Activated CD4-positive, alpha-beta T cell treated with anti-CD3 and anti-CD28 coated beads, Interleukin-2, amount 50 U/mL, for 24 hours (primary cell): ENCODE measurements at places on chromosomes 1 and 21.

- no peak for DNase-seq
Observed at GRCh38 chr1:43978551-43979260, at the start of gene B4GALT2. Gene B4GALT2 (plus strand): TSS chr1:43979210. CDS start chr1:43981161, 1,951 bp downstream.

GRCh38 chr1:17831597-17831996, 76.5 kb downstream of the ACTL8 start:
- DNase-seq: no peak

GRCh38 chr1:194081444-194081843, 895.0 kb upstream of the B3GALT2 start:
- DNase-seq: no peak

- DNase-seq: no peak
Observed at GRCh38 chr1:17742583-17742982, 12.6 kb upstream of the ACTL8 start.

- DNase-seq: no peak
Observed at GRCh38 chr1:35554266-35555211, 2.7 kb downstream of the KIAA0319L start.

GRCh38 chr1:220962031-220962751, 82.9 kb downstream of the HLX start:
- no peak for DNase-seq

- no peak for DNase-seq
Observed at GRCh38 chr1:191049781-191050180, 572.1 kb upstream of the BRINP3 start.

- DNase-seq: no peak
Observed at GRCh38 chr1:18489417-18490143, 8.8 kb downstream of the KLHDC7A start.

- no peak for DNase-seq
Observed at GRCh38 chr1:204495078-204495753, 611 bp upstream of the PIK3C2B start.

DNA sequence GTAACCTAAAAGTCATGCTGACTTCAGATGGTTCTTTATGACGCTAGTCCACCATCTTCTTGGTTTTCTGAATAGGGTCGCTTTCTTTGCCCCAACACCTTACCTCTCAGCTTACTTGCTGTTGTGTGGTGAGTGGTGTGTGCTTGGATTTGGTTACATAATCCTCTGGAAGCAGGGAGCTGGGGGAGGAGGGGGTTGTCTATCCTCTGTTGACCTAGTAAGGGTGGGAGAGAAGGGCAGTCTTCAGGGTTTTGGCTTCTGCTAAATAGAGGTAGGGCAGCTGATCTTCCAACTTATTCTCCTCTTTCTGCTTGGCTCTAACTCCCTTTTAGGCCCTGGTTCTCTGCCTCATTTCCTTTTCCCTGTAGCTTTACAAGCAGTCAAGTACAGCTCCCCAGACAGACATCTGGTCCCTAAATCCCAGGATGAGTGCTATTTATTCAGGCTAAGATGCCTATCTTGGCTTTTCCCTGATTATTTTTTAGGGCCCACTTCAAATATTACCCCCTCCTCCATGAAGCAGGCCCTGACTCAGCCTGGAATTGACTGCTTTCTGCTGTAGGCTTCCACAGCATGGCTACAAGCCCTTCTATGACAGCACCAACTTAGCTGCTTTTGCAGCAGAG, 6.4 kb upstream of the REN start:
- DNase-seq: no peak

DNA sequence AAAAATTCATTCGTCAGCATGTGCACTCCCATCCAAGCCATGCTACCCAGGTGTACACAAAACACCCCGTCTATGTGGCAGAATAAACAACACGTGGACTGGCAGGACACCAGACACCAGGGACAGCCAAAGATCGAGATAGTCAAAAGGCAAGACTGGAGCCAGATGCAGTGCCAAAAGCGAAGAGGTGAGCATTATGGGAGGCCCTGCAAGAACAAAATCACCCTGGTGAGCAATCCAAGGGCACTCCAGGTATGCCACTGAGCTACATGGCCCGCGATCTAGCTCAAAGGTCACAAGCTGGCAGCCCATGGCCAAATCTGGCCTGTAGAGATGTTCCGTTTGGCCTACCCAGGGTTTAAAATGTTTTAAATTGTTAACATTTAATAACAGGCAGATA, 33.7 kb downstream of the PLPP3 start:
- DNase-seq: no peak

DNA sequence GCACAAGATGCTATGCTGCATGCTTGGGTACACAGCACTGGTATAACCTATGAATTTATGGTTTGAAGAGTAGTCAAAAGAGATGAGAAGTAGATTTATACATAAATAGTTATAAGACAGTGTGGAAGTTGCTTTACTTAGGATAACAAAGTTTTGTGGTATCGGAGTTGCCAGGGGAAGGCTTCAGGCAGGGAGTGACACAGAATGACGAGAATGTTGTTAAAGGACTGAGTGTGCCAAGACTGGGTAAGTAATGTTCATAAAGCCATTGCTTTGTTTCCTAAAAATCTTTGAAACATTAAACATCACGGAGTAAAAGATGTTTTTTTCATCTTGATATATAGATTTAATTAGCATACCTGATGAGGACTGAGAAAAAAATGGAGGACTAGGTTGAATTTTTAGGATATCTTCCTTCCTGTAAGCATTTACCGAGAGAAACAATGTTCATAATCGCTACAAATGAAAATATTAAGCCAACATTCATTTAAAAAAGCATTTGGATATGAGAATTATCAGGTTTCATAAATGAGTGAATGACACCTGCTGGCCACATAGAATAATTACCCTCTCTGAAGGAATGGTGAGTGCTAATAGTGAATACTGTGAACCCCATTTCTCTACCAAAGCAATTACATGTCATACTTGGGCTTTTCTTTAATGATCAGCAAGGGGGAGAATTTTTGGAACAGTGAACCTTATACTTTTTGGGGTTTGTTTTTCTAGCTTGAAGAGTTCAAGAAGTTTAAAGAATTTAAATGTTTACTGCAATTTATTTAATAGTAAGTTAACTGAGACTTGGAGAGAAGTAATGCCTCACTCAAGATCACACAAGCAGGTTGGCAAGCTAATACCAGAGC, 28.4 kb downstream of the EXTL2 start:
- DNase-seq: no peak

GRCh38 chr1:159993911-159994310, 37.9 kb downstream of the PIGM start:
- no peak for DNase-seq

- DNase-seq: no peak
Observed at GRCh38 chr1:64480999-64481772, 11.3 kb downstream of the CACHD1 start.

- no peak for DNase-seq
Observed at GRCh38 chr21:41634211-41634694, 126.3 kb upstream of the TMPRSS2 start.

DNA sequence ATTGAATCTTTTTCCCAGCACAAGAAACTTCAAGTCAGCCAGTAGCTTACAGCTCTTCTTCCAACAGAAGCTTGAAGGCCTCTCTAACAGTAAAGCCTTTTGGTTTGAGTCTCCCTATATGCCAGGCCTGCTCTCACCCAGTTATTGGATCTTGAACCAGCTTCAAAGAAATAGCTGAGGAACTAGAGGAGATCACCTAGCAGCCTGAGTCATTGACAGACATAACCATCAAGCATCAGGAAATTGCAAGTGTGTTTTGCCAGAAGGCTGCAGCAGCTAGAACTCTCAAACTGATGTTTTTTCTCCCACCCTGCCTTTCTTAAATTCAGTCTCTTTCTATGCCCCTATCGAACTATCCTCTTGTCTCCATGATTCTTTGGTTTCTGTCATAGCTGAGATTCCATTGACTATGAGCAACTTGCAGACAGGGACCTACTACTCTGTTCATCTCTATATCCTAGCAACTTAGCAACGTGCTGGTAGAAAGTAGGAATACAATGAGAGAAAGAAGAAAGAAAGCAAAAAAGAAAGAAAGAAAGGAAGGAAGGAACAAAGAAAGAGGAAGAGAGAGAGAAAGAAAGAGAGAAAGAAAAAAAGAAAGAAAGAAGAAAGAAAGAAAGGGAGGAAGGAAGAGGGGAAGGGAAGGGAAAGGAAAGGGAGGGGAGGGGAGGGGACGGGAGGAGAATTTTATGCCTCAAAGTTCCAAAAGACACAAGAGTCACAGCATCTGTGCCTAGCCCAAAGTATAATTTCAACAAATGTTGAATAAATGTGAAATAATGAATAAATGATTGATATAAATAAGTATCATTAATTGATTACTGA, 60.0 kb upstream of the FGGY start:
- DNase-seq: no peak

DNA sequence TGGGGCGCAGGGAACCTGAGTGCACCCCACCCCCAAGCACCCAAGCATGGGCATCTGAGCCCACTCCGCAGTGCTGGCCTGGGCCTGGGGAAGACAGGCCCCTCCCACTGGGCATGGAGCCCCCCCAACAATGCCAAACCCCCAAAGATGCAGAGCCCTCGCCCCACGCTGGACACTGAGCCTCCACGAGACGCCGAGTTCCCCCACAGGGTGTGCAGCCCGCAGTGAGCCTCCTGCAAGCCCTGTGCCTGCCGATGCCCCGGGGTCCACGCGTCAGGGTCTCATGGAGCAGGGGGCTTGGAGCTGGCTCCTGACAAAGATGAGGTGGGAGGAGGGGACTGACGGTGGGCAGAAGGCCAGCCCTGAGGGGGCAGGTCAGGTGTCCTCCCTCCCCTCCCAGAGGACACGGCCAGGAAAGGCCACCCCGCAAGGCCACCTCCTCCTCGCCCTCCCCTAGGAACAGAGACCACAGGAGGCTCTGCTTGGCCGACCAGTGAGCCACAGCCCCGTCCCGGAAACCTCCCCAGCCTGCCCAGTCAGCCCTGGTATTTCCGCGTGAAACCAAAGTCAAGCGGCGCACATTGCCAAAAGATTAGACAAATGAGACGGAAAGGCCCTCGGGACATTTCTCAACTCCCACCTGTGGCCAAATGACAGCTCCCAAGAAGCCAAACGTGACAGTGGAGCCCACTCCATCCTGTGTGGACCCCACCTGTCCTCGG, 33.4 kb downstream of the MEGF6 start:
- no peak for DNase-seq

DNA sequence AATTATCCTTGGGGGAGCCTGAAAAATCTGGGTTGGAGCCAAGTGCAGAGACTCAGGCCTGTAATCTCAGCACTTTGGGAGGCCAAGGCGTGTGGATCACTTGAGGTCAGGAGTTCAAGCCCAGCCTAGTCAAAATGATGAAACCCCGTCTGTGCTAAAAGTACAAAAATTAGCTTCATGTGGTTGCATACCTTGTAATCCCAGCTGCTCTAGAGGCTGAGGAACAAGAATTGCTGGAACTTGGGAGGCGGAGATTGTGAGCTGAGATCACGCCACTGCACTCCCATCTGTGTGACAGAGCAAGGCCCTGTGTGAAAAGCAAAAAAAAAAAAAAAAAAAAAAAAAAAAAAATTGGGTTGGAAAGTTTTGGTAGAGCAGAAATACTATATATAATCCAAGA, 1563.6 kb upstream of the PRMT6 start:
- no peak for DNase-seq

DNA sequence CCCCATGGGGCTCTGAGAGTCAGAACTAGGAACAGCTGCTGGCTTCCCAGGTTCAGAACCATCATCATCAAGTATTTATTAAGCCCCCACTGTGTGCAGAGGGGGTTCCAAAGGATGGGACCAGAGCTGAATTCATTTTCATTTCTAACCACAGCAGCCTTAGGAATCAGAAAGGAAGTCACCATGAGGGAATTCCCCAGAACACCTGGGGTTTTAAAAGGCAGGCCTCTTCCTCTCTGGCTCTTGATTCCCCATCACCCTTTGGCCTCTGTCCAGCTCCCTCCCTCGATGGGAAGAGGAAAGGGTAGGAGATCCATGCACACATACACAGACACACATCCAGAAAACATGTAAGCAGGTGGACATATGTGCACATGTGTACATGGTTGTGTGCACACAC, 1.3 kb upstream of the KCNN3 start:
- no peak for DNase-seq

DNA sequence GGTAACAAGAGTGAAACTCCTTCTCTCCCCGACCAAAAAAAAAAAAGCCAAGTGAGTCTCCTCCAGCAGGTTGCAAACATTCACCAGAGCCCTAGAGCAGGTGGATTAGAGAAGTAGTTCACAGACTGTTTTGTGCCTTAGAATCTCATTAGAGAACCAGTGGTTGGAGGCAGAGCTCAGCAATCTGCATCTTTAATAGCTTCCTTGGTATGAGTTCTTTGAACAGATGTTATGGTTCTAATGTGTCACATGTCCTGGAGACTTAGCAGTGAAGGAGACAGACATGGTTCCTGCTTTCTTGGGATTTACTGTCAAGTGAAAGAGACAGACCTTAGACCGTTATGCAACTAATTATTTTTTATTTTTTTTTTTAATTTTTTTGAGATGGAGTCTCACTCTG, 26.8 kb downstream of the SESN2 start:
- no peak for DNase-seq

DNA sequence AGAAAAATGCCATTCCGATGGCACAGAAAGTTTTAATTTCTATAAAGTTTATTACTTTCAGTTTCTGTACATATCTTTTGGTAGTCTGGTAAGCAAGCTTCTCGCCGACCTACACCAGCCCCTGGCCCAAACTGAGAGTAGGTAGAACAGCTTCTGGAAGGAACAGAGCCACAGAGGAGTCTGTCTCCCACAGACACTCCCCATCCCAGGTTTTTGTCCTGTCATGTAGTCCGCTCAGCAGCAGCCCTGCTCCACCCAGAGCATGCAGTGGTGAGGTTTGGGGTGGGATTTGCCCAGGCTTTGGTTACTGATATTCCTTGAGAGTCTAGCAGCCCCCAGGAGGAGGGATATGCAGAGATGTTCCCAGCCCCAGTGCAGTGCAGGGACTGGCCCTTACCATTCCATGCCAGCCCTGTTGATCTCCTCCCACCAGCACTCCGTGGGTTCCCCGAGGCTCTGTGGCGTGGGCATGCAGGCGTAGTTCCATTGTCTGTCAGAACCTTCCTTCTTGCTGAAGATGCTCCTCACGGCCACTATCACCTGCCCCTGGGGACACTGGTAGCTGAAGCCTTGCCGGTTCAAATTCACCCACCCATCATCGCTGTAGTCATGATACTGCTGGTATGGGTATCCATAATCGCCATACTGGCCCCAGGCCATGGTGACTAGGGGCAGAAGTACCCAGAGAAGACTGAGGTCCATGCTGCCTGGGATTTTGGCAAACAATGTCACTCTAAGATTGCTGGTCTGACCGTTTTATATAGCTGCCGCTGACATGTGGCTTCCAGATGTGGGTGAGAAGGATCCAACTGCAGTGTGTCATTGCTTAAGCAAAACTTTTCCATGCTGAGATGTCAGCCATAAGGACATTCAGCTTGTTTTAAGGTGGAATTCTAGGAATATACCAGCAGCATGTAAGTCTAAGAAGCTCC, at the start of gene DPT:
Gene DPT, minus strand, starts transcription at position 734 of the 932 bp plus-strand sequence. Its CDS starts 32 bp downstream, at position 702.
- DNase-seq: no peak

- DNase-seq: no peak
Observed at GRCh38 chr1:102858695-102859094, 249.6 kb downstream of the COL11A1 start.
